ENCODE measurements at places on chromosomes 1 and 21. TPM values are rescaled to one million over a fixed set of nuclear protein-coding genes. Genes with fewer than 3 reads are reported as not detected.

GRCh38 chr1:36843906-36844610 is 190.3 kb downstream of the GRIK3 start:
- no peaks in the 10 kb centered on the region for H3K4me1 ChIP-seq
- DNase-seq = no peak
- no peak overlapping the region for H3K4me3 ChIP-seq
- H3K36me3 ChIP-seq = no peaks in the 10 kb centered on the region
- H3K27me3 ChIP-seq = no peaks in the 10 kb centered on the region
- H3K27ac ChIP-seq = no peak overlapping the region

- peak; percentile 50 for DNase-seq
- H3K36me3 ChIP-seq = no peaks in the 10 kb centered on the region
- H3K4me3 ChIP-seq = peak overlapping the region; percentile 73
- H3K27ac ChIP-seq = peak overlapping the region; percentile 62
- no peaks in the 10 kb centered on the region for H3K27me3 ChIP-seq
Measured at GRCh38 chr1:46131712-46132528, 509 bp downstream of the PIK3R3 start.

GRCh38 chr1:7375329-7375728 is 395.8 kb upstream of the VAMP3 start:
- H3K4me1 ChIP-seq = no peaks in the 10 kb centered on the region
- H3K4me3 ChIP-seq = no peak overlapping the region
- H3K27me3 ChIP-seq = no peaks in the 10 kb centered on the region
- no peaks in the 10 kb centered on the region for H3K36me3 ChIP-seq
- peak; percentile 15 for DNase-seq

GRCh38 chr1:109502364-109502851 is 7.1 kb downstream of the AMIGO1 start:
- H3K27ac ChIP-seq = no peak overlapping the region
- no peak overlapping the region for H3K4me3 ChIP-seq
- no peaks in the 10 kb centered on the region for H3K4me1 ChIP-seq
- no peak for DNase-seq
- no peaks in the 10 kb centered on the region for H3K36me3 ChIP-seq
- no peaks in the 10 kb centered on the region for H3K27me3 ChIP-seq

DNA sequence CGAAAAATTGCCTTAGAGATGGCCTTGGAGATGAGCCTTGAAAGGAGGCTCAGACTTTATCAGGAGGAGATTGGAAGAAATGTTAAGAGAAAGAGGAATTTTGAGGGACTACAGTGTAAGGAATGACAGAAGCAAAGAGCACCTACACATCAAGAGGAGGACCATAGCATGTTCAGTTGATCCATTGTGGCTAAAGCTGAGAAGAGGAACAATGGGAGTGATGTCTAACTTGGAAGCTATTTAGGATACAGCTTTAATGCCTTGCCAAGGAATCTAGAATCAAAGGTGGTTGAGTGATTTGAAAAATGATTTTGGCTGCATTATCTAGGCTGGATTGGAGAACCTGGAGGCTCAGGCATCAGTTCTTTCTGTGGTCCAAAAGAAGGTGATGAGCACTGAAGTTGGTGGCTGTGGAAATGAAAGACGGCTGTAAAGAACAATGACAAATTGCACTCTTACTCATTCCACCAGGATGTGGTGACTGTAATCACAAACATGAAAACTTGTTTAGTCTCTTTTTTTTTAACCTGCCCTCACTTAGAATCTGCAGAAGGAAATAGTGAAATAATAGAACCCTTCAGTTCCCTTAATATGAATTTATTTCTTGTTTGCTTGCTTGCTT is 11.3 kb downstream of the FAM20B start:
- H3K4me3 ChIP-seq = no peak overlapping the region
- H3K36me3 ChIP-seq = no peaks in the 10 kb centered on the region
- H3K4me1 ChIP-seq = no peaks in the 10 kb centered on the region
- no peak overlapping the region for H3K27ac ChIP-seq
- no peaks in the 10 kb centered on the region for H3K27me3 ChIP-seq

GRCh38 chr1:193181536-193181935 is 4.9 kb downstream of the B3GALT2 start:
- H3K4me3 ChIP-seq = no peak overlapping the region
- DNase-seq = no peak
- H3K27me3 ChIP-seq = no peaks in the 10 kb centered on the region
- peaks cover 3% of the 10 kb centered on the region for H3K4me1 ChIP-seq

GRCh38 chr1:25573591-25573930 is 30.2 kb downstream of the LDLRAP1 start:
- no peak overlapping the region for H3K4me3 ChIP-seq
- H3K27ac ChIP-seq = no peak overlapping the region
- H3K36me3 ChIP-seq = no peaks in the 10 kb centered on the region
- H3K27me3 ChIP-seq = no peaks in the 10 kb centered on the region
- no peaks in the 10 kb centered on the region for H3K4me1 ChIP-seq

- H3K27me3 ChIP-seq = no peaks in the 10 kb centered on the region
- H3K27ac ChIP-seq = no peak overlapping the region
- no peaks in the 10 kb centered on the region for H3K36me3 ChIP-seq
- no peak overlapping the region for H3K4me3 ChIP-seq
- no peak for DNase-seq
Measured at GRCh38 chr1:173532237-173532636, 55.1 kb downstream of the PRDX6 start.

Gene NMNAT2
- polyA plus RNA-seq = not detected

Gene CA6
- polyA plus RNA-seq = not detected

Gene EXO5
- polyA plus RNA-seq = 3.5 TPM

Gene NBPF4
- not detected for polyA plus RNA-seq
